Activated T-helper 1 cell treated with anti-CD3 and anti-CD28 coated beads, Interleukin-2, amount 50 U/mL, for 16 hours (primary cell): ENCODE measurements at places on chromosomes 7 and 10.

DNA sequence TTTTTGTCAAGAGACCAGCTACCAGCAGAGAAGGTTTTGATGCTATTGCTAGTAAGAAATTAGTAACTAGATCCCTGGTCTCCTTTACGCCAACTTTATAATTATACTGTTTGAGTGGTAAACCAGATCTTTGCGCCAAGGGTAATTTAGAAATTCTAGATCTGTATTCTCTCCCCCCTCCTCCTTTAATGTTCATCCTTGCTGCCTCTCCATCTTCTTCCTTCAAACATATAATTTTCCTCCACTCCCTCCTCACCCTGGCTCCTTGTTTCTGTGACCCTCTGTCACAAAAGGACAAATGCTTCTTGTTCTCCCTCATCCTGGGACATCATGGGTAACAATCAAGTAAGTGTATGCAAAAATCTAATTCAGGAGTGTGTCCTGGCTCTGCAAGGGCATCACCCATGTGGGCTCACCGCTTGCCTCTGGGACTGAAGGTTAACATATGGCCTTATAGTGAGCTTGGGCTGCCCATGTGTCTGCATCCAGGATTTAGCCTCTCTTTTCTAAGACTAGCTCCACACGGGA lies 121.2 kb downstream of the BAMBI start:
- no peak for DNase-seq

GRCh38 chr10:36779238-36779846 lies 346.1 kb upstream of the ANKRD30A start:
- DNase-seq: no peak

DNA sequence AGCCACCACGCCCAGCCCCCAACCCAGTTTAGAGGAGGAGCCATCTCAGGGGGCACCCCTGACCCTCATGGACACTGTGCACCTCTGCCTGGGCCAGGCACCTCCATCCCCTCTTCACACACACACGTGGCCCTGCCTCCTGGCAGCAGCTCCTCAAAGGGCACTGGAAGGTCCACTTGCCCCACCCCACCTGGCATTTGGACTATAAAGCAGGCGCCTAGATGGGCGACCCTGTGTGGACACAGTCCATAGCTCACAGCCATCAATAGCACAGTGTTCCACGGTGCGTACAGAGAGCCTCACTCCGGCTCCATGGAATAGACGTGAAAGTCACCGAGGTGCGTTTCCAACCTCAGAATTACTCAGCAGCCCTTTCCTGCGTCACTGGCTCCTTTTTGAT lies 41.0 kb downstream of the FKBP6 start:
- DNase-seq: no peak

GRCh38 chr10:71588685-71589084 lies 130.9 kb downstream of the C10orf105 start:
- no peak for DNase-seq

DNA sequence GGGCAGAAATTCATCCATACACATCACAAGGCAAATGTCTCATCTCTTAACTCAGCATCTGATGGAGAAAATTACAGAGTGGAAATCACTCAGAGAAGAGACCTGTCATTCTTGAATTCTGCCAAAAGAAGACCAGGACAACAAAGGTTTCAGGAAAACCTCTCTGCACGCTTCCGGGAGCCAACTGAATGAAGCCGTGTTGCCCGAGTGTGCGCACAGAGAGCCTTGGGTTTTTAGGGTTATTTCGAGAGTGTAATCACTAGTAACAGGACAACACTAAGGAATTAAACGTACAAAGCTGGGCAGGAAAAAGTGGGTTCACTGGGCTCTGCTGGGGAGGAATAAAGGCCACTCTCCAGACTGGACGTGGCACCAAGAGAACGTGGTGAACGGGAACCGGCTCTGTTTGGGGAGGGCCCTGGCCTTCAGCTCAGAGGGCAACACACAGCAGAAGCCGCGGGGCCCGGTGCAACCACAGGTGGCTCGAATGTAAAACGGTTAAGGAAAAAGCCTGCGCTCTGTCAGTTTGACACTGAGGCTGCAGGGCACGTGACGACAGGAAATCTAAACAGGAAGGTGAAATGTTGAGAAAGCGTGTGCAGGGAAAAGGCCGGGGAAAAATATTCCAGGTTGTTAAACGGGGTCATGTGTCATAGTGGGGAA lies 331.5 kb downstream of the DNAJB6 start:
- DNase-seq: no peak

DNA sequence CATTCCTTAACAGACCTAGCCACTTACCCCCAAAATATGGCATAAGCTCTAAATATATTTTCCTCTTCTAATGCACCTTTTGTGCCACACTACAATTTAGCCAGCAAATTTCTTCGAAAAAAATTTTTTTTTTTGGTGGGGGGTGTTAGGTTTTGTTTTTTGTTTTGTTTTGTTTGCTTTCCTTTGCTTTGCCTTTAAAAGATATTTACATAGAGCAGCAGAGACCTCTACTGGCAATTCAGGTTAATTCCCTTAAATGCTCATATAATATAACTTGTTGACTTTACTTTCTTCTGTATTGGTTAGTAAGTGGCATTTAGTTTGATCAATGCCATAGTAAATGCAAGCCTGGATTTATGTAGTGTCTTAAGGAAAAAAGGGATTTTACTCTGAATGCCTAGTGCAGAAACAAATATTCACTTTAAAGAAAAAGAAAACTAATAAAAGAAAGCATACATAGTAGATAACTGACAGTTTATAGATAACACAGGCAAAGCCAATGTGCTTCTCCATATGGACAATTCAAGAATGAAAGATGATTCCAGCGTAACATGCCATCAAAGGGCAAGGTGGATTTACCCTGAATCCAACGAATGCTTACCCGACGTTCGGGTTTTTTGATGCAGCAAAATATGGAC lies 1250.6 kb downstream of the GATA3 start:
- no peak for DNase-seq

DNA sequence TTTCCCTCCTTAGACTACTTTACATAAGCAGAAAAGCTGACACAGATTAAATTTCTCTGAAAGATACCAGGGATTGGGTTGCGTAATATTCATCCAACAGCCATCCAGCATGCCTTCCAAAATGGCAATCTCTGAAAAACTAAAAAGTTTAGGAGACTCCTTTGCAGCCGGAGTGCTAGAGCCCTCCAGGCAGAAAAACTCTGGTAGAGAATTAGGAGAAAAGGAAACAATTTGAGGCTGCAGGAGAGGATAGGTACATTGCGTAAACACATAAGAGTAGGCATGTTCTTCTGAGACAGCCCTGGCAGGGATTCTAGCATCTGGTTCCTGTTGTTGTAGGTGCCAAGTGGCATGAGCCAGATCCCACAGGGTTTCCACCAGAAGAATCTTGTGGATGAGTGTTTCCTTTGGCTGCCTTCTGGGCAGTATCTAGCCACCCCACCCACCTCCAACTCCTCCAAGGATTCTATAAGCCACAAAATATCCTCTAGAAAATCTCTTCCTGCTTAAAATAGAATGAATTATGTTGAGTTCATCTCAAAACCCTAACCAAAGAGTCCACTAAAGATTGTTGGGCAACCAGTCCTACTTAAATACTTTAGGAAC lies 402.4 kb downstream of the HGF start:
- DNase-seq: no peak

DNA sequence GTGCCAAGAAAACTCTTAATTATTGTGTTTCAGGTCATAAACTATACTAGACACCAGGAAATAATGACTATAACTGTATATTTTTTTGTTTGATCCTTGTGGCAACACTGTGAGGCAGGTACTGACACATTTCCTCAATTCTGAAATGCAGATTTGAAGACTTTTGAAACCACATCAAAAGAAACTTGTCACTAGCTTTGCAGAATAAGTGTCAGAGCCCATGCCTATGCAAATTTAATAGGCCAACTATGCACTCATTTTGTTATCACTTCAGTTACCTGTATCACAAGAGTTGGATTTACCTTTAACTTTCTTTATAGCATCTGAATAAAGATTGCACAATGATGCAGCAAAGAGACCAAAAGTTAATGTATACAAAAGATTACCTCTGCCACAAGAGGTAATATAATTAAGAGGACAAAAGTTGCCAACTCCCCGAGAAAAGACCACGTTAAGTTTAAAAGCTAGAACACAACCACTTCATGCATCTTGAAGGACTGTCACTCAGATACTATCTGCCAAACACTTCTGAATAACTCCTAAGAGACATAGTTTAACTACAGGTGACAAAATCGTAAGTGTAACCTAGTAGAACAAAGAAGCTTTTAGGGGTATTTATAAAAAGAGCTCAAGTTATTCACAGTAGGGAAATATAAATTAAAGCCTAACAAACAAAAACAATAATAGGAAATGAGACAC lies 80.5 kb downstream of the ELAPOR2 start:
- DNase-seq: no peak

GRCh38 chr10:97532935-97533671 lies 34.4 kb downstream of the UBTD1 start:
- no peak for DNase-seq

- DNase-seq: no peak
Observed at GRCh38 chr7:80552031-80552694, 40.3 kb upstream of the GNAT3 start.

- no peak for DNase-seq
Observed at GRCh38 chr7:143073556-143073955, 21.4 kb downstream of the OR6V1 start.

DNA sequence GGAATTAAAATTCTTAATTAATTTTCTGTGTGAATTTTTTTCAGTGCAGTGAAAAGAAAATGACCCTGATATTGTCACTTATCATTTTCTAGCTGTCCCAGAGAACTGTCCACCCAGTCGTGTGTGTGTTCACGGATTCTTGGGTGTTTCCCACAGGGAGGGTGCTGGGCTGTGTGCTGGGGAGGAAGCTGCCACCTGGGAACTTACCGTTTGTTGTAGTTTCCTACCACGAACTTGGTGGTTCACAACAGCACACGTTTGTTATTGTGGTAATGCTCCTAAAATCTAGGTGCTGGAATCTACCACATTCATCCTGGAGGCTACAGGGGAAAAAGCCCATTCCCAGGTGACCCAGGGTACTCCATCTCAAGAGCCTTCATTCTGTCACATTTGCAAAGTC lies 276.1 kb downstream of the GLRX3 start:
- DNase-seq: no peak

DNA sequence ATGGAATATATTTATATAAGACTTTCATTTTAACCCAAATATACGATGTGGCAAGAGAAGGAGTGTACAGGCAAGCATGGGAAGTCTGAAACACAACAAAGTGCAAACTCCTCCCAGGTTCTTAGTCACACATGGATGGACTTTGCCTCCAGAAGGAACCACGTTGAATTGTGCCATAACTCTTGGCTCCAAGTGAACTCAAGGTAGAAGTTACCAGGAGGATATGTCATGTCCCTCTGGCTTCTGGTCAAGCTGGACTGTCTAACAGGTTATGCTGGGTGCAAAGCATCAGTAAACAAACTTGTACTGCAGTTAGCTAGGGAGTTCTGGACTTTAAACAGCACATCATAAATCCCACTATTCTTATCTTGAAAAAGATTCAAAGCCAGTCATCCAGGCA lies 328.3 kb upstream of the TEX47 start:
- no peak for DNase-seq

DNA sequence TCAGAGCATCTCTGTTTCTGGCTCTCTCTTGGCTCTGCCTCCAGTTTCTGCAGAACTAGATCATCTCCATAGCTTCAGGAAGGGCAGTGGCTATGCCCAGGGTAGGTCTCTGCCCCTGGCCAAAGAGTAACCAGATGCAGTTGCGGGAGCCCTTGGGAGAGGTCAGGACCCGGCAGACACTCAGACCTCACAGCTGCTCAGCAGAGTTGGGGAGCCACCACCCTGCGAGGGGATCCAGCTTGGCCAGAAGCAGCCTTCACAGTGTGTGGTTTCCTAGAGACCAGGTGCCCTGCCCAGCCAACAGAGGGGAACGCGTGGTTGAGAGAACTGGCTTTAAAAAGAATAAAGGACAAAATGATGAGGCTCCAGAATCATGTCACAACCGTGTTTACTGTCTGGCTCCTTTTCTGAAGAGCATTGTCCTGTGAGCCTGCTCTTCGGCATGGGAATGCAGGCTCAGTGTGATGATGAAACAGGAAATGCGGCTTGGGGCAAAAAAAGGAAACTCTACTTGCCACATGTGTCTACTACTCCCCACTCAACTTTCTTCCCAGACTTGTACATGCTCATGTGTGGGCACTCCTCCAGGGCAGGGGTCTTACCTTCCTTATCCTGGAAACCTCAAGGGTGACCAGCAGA lies 243.1 kb downstream of the INHBA start:
- DNase-seq: no peak

DNA sequence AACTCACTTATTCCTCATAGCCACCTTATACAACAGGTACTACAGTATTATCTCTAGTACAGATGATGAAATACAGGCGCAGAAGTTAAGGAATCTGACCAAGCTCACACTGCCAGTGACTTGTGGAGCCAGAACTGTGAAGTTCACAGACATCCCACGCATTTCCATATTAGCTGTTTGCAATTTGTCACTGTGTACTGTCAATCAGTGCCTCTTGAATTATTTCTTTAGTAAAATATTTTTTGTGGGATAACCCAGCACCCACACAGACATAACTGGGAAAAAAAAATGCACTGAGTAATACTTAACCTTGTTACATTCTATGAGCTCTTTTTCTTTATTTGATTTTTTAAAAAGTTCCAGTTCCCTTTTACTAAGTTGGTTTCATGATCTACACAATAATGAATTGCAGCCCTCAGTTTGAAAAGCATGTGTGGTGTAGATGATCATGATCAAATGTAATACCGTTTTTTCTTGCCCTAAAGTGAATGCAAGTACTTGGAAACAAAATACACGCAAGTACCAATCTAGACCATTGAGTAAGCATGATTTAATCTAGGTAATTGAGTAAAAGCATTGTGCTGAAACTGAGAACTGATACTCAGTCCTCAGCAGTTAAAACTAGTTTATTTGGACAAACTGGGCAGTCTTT lies 14.1 kb downstream of the CUL1 start:
- no peak for DNase-seq

DNA sequence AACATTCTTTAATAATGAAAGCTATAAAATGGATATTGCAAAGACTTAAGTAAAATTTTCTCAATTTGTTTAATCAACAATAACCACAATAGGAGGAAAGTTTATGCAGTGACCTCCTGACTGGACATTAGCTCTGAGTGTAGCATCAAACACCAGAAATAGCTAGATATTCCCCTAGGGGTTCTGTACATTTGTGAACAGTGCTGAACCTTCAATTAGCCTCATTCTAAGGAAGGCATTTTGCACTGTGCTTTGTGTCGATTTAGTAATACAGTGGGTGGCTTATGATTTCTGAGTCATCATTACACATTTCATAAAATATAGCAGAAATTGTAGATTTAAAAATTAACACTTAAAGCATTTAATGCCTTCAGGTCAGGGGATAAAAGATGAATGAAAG lies 367.3 kb upstream of the PCDH15 start:
- DNase-seq: no peak

- no peak for DNase-seq
Observed at GRCh38 chr10:98255146-98255877, 12.7 kb downstream of the LOXL4 start.

GRCh38 chr10:67783606-67784294 lies 54.2 kb downstream of the DNAJC12 start:
- DNase-seq: no peak
